ENCODE measurements at places on chromosomes 12 and 14.

- DNase-seq, result no peak
Measured at GRCh38 chr12:131196220-131196619, 242.5 kb downstream of the ADGRD1 start.

DNA sequence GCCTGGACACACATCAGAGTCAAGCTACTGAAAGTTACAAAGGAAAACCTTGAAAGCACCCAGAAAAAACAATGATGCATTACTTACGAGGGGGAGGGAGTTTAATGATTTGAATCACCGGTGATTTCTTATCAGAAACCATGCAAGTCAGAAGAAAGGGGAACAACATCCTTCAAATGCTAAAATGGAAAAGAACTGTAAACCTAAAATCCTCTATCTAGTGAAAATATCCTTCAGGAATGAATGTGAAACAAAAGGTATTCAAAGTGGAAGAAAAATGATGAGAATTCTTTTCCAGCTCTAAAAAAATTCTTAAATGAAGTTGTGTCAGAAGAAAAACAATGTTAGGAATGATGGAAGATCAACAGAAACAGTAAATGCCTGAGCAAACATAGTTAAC, 16.8 kb downstream of the SCAF11 start:
- DNase-seq, result no peak

DNA sequence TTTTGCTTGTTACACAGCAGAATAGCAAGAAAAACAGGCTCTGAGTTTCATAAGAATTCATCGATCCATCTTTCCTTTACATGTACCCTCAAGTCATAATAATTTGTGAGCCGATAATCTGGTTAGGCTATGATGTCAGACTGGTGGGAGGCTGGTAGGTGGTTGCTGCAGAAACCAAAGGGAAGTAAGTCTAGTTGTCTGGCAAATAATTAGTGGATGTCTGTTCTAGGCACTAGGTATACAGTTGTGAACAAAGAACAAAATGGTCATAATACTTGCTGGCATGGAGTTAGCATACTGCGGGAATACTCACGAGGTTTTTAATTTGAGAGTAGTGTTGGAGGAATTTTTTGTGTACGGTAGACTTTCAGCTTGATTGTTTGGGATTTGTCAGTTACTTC, 8.8 kb downstream of the SUSD6 start:
- no peak for DNase-seq

DNA sequence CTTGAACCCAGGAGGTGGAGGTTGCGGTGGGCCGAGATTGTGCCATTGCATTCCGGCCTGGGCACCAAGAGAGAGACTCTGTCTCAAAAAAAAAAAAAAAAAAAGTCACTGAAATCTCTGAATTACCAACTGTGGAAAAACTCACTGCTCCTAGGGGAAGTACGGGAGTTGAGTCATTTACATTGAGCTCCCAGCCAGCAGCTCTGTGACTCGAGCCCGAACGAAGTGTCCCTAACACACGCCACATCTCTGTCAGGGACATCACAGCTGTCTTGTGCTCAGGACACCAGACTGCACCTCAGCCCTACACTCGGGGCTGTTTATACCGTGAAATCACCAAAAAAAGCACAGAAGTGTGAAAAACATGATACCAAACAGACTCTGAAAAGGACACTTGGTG, 21.1 kb downstream of the ATP6V0A2 start:
- no peak for DNase-seq

- DNase-seq, result no peak
Measured at GRCh38 chr12:12466157-12466556, 96.5 kb downstream of the DUSP16 start.

DNA sequence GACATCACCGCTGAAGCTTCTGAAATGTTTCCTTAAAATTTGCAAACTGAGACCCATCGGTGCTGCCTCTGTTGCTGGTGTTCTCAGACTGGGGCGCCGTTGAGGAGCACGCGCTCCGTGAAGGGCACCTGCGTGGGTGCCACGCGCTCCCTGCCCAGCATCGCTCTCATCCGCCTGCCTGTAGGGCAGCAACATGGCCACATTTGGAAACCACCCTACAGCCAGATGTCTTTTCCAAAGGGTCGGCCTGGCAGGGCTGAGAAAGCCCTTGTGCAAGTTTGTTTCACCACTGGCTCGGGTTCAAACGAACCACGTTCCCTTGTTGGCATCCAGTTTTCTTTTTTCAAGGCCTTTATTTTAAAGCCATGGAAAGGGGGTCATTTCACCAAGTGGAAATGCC, 13.9 kb downstream of the ADGRD1 start:
- no peak for DNase-seq

DNA sequence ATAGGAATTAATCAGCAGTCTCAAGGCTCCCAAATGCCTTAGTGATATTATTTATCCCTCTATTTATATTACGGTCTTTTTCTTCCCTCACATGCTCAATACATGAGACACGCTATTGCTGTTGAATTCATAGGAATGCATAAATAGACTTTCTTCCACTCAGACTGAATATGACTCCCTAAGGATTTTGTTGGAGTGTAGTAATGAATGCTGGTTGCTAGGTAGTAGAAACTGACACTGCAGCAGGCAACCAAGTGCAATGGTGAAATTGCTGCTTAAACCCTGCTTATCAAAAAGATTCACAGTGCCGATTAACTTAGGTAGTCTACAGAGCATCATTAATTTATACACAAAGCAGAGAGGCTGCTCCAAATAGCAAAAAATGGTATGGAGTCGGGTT, 168.2 kb downstream of the KCNC2 start:
- no peak for DNase-seq

DNA sequence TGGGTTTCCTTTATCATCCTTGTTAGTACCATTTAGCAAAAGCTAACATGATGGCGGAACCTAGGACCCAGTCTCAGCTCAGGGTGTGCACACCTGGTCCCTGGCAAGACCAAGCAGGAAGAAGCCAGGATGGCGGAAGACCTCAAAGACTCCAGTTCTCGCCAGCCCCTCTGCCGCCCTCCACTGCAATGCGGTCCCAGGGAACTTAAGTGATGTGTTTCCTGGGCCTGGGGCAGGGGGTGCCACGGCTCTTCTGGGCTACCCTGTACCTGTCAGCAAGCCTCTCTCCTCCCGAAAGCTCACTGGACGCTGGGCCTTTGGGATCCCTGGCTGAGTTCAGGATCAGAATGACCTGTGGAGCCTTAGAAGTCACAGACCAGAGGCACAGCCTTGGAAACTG, 71.3 kb downstream of the FBXL14 start:
- no peak for DNase-seq

- no peak for DNase-seq
Measured at GRCh38 chr12:67539946-67540345, 108.6 kb upstream of the DYRK2 start.

- DNase-seq, result no peak
Measured at GRCh38 chr14:65425885-65426284, 13.4 kb downstream of the FUT8 start.

DNA sequence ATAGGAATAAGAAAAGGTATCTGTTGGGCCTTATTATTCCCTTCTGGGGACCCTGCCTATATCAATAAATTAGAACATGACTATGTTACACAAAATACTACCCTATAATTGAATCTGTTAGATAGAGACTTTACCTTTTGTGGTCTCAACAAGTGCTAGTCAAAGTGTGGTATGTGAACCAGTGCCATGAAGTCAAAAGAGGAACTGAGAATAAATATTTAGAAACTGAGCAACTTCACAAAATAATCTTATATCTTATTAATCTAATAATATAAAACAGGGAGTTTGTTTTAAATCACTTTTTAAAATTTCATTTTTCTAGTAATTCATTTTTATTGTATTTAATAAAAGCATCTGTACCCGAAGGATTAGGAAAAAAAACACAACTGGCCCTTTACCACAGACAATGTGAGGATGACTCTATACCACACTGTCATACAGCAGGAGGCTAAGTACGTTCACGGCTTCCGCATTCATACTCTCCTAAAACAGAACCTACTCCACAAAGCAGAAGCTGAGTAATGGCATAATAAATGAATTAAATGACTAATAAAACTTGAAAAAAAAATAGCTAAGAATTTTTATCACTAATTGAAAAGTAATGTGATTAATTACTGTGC, 42.1 kb downstream of the SEC23A start:
- no peak for DNase-seq

- DNase-seq, result no peak
Measured at GRCh38 chr12:13154831-13155230, 41.7 kb upstream of the EMP1 start.

DNA sequence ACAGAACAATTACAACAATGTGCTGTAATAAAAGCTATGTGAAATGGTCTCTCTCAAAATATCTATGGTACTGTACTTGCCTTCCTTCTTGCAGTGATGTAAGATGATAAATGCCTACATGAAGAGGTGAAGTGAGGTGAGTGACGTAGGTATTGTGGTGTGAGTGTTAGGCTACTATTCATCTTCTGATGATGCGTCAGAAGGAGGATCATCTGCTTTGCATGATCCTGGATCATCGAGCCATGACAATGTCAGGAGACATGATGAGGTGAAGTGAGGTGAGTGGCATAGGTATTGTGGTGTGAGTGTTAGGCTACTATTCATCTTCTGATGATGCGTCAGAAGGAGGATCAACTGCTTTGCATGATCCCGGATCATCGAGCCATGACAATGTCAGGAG, 105.8 kb downstream of the KCNC2 start:
- no peak for DNase-seq

- no peak for DNase-seq
Measured at GRCh38 chr12:3972576-3972975, 99.4 kb upstream of the PARP11 start.

- DNase-seq, result no peak
Measured at GRCh38 chr14:28344381-28344780, 422.2 kb upstream of the FOXG1 start.

- no peak for DNase-seq
Measured at GRCh38 chr14:50447461-50447860, 50.8 kb upstream of the CDKL1 start.

DNA sequence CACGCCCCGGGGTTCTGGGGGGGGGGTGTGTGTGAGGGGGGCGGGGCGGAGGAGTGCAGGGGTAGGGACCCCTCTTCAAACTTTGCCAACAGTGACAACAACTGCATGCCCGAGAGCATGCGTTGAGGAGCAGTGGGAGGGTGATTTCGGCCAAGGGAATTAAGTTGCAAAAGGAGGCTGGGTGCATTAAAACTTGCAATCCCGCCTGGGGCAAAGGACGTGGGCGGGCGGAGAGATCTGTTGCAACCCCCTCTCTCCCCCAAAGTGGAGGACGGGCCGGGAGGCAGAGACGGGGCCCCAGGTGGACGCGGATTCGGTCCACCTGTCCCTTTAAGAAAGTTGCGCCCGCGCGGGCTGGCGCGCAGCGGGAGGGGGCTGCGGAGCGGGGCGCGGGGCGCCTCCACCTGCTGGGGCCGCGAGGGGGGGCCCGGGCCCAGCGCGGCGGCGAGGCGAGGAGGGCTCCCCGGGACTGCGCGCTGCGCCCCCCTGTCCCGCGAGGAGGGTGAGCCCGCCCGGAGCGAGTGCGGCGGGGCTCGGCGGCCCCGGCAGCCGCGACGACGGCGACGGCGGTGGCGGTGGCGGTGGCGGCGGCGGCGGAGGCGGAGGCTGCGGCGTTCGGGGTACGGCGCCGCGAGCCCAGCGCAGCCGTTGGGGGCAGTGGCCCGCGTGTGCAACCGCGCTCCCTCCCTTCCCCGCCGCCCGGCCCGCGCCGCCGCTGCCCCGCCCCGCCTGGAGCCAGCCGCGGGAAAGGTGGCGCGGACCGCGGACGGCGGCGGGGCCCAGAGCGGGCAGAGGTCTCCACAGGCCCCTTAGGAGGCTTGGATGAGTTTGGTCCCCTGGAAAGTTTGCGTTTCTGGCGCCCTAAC, 530 bp upstream of the FOXN4 start:
- no peak for DNase-seq

GRCh38 chr12:24255920-24256665, 306.6 kb upstream of the SOX5 start:
- no peak for DNase-seq

GRCh38 chr12:53101931-53102781, 1.1 kb upstream of the SOAT2 start:
- no peak for DNase-seq

GRCh38 chr14:42565556-42565955, 958.9 kb downstream of the LRFN5 start:
- DNase-seq, result no peak

DNA sequence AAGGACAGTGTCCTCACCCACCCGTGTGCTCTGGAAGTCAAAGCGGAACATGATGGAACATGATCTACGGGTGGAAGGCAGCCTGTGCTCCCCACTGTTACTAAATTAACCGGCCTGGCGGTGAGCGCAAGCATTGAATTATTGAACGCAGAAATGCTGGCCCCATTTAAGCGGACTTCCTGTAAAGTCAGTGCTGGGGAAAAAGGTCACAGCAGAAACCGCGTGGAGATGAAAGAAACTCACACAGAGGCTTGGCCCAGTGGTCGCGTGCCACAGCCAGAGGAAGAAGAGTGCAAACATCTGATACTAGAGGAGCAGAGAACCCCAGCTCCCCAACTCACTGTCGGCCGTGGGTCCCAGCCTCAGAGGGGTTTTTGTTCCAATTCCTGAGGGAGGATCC, 321.2 kb downstream of the ADGRD1 start:
- DNase-seq, result no peak

- DNase-seq, result no peak
Measured at GRCh38 chr12:6528539-6529235, 5.6 kb upstream of the GAPDH start.

GRCh38 chr14:57749267-57749666, 116.6 kb downstream of the SLC35F4 start:
- DNase-seq, result no peak

DNA sequence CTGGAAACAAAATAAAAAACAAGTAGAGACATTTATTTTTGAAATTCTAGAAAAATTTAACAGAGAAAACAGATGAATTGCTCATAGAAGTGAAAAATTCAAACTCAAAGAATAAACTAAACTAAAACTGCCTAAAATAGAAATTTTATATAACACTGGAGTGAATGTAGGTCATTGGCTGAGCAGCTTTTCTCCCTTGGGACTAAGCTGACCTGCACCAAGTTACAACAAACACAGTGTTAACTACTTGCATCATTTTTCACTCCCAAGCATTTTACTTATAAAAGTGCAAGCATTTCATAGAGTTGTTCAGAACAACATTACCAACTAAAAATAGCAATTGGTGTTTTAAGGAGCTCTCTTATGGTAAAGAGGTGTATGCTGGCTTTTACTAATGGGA, 298.1 kb downstream of the MED13L start:
- DNase-seq, result no peak

- DNase-seq, result no peak
Measured at GRCh38 chr12:27940245-27940644, 32.3 kb downstream of the PTHLH start.

DNA sequence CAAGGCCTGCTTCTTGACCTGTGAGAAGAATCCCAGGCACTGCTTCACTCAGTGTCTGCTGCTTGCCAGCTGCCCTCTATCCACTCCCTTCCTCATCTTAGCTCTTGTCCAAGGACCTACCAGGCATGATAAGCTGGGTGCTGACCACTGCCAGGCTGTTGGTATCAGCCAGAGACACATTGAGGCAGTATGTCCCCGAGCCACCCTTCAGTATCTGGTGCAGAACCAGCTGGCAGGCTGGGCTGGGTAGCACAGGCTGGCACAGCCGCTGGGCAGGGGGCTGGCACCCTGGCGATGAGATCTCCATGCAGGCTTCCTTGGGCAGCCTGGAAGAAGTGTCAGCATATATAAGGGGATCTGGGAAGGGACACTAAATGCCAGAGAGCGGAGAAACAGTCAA, 10.5 kb downstream of the PMEL start:
- no peak for DNase-seq
